ENCODE measurements at places on chromosomes 3 and 15.

DNA sequence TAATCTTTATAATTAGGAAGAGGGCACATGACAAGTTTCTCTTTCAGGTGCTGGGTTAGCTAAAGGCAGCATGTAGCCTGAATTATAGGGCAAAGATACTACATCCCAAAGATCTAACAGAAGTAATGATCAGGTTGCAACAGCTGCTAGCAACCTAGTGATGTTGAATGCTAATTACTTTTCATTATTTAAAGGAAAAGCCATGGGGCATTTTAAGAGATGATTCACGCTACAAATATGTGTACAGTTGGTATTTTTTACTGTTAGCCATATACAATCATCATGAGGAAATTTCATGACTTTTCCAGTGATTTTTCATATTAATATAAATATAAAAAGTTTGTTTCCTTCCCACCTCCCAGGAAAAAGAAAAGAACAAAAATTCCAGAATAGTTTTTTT, 43.0 kb downstream of the NEK10 start:
- no peak for DNase-seq

DNA sequence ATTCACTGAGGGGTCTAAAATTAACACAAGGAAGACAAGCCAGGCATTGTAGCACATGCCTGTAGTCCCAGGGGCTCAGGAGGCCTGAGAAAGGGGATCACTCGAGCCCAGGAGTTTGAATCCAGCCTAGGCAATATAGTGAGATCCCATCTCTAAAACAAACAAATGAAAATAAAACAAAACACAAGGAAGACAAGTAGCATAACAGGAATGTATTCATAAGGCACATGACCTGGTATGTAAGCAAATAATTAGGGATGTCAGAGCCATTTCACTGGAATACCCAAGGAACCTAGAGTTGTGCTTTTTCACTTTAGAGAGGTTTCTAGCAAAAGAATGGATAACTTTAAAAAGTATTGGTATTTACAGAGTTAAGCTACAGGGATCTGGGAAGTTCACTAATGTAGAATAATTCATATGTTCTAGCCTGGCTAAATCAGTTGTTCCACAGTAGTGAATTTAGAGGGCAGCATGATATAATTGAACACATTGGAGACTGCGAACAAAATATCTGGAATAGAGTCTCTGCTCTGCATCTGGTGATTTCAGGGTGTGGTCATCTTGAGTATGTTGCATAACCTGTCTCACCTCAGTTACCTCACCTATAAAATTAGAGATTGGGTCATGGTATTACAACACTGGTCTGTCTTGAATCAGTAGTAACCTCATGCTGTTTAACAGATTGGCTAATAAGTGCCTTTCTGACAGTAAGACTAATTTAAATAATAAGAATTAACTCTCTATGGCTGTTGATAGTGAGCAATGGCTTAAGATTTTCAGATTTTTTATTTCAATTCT, 9.3 kb downstream of the GRAMD1C start:
- no peak for DNase-seq

GRCh38 chr3:170368921-170369320, 11.4 kb downstream of the SKIL start:
- no peak for DNase-seq

DNA sequence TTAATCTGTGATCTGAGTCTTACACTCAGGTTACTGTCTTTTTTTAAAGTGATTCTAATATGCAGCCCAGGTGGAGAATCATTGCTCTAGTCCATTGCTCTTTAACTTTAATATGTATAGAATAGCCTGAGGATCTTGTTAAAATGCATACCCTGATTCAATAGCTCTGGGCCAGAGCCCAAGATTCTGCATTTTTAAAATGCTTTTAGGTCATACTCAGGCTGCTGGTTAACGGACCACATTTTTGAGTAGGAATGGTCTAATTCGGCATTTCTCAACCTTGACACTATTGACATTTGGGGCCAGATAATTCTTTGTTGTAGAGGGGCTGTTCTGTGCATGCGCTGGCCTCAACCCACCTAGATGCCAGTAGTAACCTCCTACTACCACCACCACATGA, 20.9 kb upstream of the FSTL1 start:
- DNase-seq = no peak

DNA sequence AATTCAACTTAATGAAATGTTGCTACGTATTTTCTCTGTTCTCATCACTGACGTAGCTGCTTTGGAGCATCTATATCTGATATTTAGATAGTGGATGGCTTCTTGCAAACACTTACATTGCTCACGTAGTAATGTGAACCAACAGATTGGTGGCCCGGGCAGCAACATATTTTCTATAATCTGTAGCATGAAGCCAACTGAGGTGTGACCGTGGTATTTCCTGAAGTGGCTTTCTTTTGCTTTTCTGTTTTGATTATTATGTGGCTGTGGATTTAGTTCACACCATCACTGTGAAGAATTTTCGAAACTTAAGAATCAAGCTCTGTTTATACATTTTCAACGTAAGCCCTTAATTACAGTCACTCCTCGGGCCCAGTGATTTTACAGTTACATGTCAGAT, 288.5 kb downstream of the LPP start:
- no peak for DNase-seq

- no peak for DNase-seq
These were observed 3.9 kb upstream of the B3GNT5 start for GRCh38 chr3:183249006-183249718.

GRCh38 chr3:102299125-102299877, 135.5 kb upstream of the ZPLD1 start:
- DNase-seq = no peak

- no peak for DNase-seq
These were observed 42.8 kb downstream of the GRIP2 start for GRCh38 chr3:14497321-14497720.

DNA sequence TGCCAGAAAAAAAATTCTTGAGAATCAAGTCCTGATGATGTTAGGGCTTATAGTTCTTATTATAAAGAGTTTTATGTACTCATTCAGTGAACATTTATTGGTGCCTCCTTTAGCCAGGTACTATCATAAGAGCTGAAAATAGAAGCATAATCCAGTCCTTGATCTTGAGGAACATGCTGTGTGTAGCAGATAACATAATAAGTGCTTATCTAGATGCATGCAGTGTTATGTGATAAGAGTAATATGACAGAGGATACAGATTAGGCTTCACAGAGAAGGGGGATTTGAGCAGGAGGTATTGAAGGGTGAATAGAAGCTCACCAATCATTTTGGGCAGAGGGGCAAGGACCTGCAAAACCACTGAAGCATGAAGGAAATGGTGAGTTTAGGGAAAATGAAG, 1.1 kb downstream of the CCR2 start:
- no peak for DNase-seq

DNA sequence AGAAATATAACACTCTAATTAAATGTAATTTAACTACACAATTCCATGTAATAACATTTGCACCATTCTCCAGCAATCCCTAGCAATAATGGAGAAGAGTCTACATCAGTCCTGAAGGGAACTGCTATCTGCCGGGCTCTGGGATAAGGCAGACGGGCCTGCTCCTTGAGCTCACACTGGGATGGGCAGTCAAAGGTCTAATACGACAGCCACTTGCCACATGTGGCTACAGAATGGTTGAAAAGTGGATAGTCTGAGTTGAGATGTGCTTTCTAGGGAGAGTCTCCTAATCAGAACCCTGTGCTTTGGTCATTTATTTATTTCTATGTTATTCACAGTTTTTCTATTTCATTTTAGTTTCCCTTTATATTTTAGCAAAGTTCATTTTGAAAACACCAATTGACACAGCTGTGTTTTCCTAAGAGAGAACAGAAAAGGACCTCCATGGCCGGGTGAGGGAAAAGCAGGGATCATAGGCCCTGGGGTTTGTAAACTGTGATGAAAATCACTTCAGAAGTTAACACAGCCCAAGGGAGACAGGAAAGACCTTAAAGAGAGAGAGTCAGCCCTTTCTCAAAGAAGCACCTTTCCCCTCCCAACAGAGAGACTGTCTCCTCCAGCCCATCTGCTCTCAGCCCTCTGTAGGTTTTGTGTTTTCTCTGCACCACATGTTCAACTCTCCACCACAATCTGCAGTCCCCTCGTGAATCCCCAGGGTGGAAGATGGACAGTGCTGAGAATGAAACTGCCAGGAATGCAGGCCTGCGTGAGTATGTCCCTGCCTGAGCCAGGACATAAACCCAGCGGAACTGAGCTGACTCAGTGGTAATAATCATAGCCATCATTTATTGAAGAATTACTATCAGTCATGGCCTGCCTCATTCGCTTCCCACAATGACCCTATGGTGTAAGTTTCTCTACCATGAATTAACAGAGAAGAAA, 11.6 kb downstream of the FSIP1 start:
- no peak for DNase-seq

GRCh38 chr3:107189158-107189791, 188.0 kb upstream of the CCDC54 start:
- no peak for DNase-seq

GRCh38 chr3:194872669-194872977, 186.9 kb downstream of the FAM43A start:
- DNase-seq = no peak

DNA sequence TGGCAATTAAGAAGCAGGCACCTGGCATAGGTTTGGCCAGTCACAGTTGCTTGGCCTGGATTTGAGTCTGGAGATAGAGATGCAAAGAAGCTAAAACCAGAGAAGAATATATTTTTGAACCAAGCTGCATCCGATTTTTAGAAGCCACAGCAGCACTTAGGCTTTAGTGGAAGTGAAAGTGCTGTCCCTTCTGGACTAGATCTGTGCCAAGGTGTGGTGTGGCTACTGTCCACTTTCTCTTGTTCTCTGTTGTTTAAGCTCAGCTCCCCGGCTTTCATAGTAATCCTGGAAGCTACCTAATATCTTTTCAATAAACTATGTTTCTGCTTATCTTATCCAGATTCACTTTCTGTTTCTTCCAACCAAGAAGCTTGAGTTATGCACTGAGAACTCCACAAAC, 183.4 kb upstream of the THRB start:
- no peak for DNase-seq

DNA sequence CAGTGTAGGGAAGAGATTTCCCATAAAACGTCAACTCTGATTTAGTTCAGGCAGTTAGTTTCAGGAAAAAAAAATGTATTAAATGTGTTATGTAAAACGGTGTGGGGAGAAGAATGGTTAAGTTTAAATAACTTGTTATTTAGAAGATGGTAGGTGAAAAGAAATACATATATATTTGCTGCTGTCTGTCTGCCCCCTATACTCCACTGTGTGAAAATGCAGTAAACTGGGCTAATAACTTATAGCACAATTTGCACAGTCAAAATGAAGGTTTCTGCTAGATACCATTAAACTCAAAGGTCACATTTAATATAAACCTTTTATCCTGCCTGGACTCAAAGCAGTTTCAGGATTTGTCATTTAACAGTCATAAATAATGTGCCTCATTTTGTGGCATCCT, 515.0 kb downstream of the FGF12 start:
- no peak for DNase-seq

GRCh38 chr3:72613871-72614270, 234.4 kb downstream of the SHQ1 start:
- DNase-seq = no peak

- DNase-seq = no peak
These were observed 78.5 kb upstream of the ROBO1 start for GRCh38 chr3:79846148-79846933.

GRCh38 chr3:3109407-3110298, 521 bp downstream of the IL5RA start:
- no peak for DNase-seq

GRCh38 chr15:25671132-25671531, 192.0 kb downstream of the ATP10A start:
- no peak for DNase-seq

- DNase-seq = no peak
These were observed 82.8 kb downstream of the TIGIT start for GRCh38 chr3:114376516-114377185.

DNA sequence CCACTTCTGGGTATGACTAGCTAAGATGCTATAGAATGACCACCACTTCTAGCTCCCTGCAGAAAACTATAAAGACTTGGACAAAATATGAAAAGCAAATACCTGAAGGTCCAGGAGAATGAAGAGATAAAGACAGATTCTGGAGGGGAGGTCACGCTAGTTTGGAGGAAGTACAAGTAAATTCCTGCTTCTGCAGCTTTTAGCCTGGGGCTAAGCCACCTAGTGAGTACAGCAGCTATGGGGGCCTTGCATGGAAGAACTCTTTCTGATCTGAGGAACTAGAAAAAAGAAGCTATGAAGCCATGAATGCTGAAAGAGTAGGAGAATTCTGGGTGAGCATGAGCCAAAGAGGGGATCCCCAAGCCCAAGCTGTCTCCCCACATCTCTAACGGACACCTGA, 29.8 kb downstream of the NRG4 start:
- no peak for DNase-seq

- no peak for DNase-seq
These were observed 133.3 kb downstream of the ALCAM start for GRCh38 chr3:105499961-105500360.

DNA sequence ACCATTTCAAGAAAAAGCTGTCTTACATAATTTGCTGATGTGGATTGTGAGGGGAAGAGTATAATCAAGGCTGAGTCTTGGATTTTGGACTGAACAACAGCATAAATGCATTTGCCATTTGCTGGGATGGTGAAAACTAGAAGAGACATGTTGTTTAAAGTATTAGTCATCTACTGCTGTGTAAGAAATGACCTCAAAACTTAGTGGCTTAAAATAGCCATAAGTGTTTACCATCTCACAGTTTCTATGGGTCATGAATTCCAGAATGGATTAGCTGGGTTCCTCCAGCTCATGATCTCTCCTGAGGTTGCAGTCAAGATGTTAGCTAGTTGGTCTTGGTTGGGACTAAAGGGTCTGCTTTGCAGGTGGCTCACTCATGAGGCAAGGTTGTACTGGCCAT, 66.2 kb downstream of the SCN11A start:
- no peak for DNase-seq

DNA sequence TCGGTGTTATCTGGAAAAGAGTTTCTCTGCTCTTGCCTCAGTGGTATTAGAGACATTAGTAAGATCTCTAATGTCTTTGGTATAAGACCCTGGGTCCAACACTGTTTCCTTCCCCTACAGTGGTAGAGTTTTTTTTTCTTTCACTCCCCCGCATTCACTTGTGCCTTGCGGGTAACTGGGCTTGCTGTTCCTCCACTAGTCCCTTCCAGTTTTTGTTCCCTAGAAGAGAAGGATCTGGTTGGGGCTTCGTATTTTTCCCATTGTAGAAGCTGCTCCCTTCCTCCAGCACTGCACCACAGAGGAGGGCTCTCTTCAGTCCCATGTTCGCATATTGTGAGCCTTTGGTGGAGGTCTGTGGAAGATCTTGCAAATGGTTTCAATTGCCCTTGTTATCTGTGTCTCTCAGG, 13.7 kb downstream of the CTDSPL2 start:
- DNase-seq = no peak

GRCh38 chr15:36557364-36557763, 22.1 kb upstream of the CDIN1 start:
- no peak for DNase-seq

- no peak for DNase-seq
These were observed 13.1 kb upstream of the KY start for GRCh38 chr3:134663721-134664456.

Measured in stimulated activated CD4-positive, alpha-beta T cell treated with anti-CD3 and anti-CD28 coated beads, TNF-alpha, amount 100 ng/mL, for 4 hours (primary cell).